Stimulated activated CD4-positive, alpha-beta T cell treated with anti-CD3 and anti-CD28 coated beads, Interleukin-12 subunit alpha, Interleukin-12 subunit beta, amount 100 ng/mL, for 48 hours (primary cell): ENCODE measurements at places on chromosomes 7 and 10.

DNA sequence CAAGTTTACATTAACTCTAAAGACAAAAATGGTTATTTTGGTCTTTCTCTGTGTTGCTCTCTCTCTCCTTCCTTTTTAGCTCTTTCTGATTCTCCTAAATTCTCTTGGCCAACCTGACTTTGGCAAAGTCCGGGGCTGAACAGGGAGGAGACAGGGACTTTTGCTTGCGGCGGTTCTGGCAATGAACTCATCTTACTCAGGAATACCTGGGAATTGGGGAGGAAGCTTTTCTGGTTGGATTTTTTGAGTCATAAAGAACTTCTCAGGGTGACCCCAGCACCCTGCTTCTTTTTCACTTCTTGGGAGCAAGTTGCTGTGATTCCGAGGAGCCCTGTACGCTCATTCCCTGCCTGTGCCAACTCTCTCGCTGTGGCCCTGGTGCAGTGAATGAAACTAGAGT lies 16.0 kb downstream of the GATA3 start:
- no peak for DNase-seq

DNA sequence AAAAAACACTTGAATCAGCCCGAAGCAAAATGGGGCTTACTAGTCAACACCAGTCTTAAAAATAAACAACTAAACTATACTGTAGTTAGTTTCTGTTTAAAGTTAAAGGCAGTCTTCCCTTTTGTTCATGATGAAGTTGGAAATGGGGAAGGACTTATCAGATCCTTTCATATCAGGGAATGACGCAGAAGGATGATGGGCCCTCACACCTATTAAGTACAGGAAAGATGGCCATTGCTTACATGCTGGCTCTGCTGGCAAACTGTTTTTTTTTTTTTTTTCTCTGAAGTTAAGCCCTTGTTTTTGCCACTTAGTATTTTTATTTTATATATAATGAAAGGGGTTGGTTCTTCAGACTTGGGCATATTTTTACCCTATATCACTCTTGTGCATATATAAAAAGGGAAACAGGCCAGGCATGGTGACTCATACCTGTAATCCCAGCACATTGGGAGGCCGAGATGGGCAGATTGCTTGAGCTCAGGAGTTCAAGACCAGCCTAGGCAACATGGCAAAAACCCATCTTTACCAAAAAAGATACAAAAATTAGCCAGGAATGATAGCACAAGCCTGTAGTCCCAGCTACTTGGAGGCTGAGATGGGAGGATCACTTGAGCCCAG lies 16.6 kb upstream of the NRBF2 start:
- no peak for DNase-seq

DNA sequence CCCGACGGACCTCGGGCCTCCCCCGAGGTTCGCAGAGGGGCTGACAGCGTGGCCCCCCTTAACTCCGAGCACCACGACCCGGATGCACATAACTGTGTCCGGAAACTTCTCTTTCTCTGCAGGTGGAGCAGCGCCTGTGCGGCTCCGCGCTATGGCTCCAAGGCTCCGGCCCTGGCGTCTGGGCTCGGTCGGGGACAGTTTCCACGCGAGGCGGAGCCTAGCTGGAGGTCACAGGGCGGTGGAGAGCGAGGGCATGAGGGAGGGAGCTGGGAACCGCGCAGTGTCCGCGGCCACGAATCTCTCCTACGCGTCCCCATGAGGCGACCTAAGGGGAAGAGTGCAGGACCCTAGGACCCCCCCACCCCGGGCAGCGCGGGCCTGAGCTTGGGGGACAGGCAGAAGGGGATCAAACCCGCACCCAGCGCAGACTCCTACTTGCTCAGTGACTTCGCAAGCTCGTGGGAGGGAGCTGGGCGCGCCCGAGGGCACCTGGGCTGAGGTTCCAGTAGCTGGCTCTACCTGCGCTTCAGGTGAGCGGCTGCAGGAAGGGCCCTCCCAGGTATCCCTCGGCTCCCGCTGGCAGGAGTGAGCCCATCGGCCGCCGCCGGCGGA lies 8.6 kb upstream of the MNX1 start:
- no peak for DNase-seq

DNA sequence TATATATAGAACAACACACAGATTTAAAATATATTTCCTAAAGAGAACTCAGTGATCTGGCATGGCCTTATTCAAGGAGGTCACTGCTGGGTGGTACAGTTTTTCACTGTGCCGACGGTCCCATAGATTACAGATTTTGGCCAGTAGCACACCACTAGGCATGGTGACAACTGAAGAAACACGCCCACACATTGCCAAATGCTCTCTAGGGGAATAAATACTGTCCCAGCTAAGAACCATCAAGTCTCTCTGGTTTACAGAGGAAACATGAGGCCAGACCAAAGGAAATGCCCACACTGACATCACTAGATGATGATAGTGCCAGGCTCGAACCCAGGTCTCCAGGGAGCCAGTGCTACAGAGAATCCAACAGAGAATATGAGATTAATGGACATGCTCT lies 316.8 kb downstream of the ELMO1 start:
- no peak for DNase-seq

GRCh38 chr7:118183428-118183785 lies 557 bp upstream of the LSM8 start:
- peak; percentile 3 for DNase-seq

DNA sequence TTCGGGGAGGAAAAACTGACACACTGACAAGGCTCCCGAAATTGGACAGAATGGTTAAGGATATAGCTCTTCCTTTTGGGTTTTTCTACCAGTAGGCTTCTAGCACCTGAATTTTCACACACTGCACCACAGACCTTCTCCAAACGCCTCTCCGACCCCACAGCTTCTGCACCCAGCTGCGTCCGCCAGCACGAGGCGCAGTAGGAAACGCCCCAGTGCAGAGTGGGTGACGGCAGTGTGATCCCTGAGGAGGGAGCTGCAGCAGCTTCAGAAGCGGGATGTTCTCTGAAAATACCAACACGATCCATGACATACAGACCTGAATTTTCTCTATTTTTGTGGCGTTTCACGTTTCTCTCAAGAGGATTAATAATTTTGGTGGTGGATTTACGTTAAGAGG lies 25.9 kb downstream of the HSPB1 start:
- DNase-seq: no peak

DNA sequence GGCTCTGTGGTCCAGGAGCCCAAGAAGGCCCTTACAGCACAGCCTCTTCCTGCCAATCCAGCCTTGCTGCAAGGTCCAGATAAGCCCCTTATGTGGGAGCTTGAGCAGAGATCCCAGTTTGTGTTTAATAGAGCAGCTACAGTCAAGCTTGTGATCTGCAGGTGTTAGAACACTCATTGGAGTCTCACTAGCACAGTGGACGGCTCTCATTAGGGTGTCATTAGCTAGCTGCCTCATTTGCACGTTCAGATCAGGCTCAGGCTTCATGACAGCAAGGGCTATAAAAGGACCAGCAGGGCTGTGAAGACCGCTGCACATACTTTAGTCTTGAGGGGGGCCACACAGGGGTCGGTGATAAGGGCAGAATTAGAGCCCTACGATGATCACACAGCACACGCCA lies 443.2 kb downstream of the RPS24 start:
- DNase-seq: no peak

- DNase-seq: no peak
Measured at GRCh38 chr10:102208311-102209035, 17.6 kb upstream of the ELOVL3 start.

DNA sequence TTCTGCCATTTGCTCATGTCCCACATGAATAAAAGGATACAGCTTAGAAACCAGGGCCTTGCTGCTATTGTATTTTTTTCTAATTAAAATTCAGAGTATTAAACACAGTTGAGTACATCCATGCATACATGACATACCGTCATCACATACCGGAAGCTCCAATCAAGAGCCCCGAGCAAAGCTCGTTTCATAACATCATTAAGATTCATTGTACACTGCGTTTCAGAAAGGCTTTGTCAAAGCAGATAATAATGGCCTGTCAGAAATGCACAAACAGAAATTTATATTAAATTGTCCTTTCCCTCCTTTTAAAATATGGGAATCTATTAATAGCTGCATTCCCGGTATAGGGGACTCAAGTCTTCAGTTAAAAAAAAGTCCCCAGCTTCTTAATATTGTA lies 103.4 kb downstream of the PRTFDC1 start:
- no peak for DNase-seq

- no peak for DNase-seq
Measured at GRCh38 chr10:104040382-104040781, 45.3 kb downstream of the COL17A1 start.

- DNase-seq: peak; percentile 70
Measured at GRCh38 chr10:101041252-101041761, 10.3 kb downstream of the SFXN3 start.
